ENCODE measurements at places on chromosomes 1 and 21.

GRCh38 chr1:202951437-202951836 is 6.7 kb downstream of the ADIPOR1 start:
- no peak for DNase-seq

DNA sequence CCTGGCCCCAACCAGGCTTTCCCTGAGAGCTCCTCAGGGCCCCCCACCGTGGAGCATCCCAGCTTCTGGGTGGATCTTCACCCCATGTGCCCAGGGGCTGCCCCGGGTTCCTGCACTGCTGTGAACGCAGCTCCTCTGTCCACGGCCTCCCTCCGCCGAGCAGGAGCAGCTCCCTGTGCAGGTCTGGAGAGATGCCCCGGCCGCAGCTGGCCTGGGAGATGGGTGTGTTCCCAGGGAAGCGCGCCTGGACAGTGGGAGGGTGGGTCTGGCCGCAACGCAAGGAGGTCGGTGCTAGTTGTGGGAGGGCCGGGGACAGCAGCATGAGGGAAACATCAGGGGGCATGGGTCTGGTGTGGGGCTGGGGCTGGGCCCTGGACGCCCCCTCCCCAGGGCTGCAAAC is 71.3 kb downstream of the MORN1 start:
- DNase-seq = no peak

DNA sequence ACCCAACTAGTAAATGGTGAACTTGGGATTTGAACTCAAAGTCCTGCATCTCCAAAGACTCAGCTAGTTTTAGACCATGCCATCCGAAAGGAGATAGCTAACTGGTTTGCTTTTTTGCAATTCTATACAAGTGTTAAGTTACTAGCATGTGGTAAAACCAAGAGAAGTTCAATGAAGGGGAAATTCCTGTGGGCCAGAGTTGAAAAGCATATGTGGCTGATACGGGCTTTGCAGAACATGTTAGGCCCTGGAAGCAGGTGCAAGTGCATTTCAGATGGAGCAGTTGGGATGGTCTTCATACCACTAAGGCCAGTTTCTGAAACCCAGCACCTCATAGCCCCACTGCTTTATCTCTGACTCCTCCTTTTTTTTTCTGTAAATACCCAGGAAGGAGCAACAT is 620.9 kb downstream of the PLPP3 start:
- DNase-seq = no peak

DNA sequence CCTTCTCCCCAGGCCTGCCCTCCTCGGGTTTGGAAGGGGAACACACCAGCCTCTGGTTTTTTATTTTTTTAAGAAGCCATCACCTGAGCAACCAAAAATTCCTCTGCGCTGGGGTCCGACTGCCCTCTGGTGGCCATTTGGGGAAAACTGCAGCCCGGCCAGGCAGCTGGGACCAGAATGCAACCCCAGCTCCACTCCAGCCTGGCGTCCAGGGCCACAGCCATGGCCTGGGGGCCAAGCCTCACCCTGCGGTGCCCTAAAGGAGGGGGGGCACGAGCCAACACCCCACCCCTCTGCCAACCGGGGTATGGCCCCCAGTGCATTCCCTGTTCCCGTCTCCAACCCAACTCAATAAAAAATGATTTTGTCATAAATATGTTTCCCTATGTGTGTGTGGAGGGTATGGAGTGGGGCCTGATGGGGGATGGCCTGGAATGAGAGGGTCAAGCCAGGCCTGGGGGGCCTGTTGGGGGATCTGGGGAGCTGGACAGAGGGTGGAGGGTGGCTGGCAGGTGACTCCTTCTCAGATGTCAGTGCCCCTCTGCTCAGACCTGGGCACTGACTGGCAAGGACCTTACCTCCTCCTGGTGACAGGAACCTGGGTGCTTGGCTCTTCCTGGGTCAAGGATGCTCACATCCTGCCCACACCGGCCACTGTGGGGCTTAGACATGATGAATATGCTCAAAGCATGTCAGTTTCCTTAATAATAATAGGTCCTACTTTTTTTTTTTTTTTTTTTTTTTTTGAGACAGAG is 3.2 kb downstream of the GPR3 start:
- no peak for DNase-seq

DNA sequence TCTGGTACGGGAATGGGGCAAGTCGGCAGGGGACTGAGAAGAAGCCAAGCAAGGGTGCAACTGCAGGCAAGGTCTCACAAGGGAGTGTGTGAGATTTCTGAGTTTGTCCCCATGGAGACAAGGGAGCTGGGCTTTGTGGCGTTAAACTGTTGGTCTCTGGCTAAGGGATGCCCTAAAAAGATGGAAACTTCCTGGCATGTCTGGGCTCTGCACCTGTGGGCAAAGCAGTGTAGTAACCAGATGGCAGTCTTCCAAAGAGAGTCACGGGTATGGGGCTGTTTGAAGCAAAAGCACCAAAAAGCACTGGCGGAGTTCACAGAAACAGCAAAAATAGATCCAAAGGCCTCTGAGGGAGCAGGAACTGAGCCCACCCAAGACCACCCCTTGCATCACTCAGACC is 104.8 kb upstream of the SLC44A3 start:
- no peak for DNase-seq
